ENCODE measurements at places on chromosomes 4 and X.

- DNase-seq = no peak
Measured at GRCh38 chr4:1812720-1813119, 19.6 kb downstream of the FGFR3 start.

GRCh38 chr4:183876268-183876934, 28.7 kb upstream of the STOX2 start:
- no peak for DNase-seq

DNA sequence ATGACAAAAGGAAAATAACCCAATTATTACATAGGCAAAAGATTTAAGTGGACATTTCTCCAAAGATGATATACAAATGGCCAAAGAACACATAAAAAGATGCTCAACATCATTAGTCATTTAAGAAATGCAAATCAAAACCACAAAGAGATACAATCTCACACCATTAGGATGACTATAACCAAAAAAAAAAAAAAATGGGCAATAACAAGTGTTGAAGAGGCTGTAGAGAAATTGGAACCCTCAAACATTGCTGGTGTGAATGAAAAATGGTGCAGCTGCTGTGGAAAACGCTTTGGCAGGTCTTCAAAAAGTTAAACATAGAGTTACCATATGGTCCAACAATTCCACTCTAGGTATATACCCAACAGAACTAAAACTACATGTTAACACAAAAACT, 5.6 kb upstream of the PRDX4 start:
- DNase-seq = no peak

DNA sequence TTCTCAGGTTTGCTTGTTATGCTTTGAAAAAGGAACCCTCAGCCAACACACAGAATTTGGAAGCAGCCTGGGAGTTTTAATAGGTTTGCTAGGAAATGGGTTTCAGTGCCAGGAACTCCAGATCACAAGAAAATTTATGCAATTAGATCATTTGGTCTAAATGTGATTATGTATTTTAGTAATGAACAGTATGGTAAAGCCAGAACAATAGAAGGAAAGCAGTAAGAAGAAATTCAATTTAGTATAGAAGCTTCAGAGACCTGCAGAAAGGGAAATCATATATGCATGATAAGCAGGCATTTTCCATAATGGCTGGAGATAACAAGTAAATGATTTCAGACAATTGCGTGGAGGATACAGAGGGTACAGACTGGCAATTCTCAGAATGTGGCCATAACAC, 184.7 kb downstream of the KCNIP4 start:
- no peak for DNase-seq

GRCh38 chrX:23819385-23820234, 36.6 kb downstream of the SAT1 start:
- no peak for DNase-seq

GRCh38 chrX:113305496-113305895, 464.9 kb upstream of the AMOT start:
- DNase-seq = no peak

GRCh38 chr4:176611951-176612350, 180.8 kb downstream of the VEGFC start:
- DNase-seq = no peak

DNA sequence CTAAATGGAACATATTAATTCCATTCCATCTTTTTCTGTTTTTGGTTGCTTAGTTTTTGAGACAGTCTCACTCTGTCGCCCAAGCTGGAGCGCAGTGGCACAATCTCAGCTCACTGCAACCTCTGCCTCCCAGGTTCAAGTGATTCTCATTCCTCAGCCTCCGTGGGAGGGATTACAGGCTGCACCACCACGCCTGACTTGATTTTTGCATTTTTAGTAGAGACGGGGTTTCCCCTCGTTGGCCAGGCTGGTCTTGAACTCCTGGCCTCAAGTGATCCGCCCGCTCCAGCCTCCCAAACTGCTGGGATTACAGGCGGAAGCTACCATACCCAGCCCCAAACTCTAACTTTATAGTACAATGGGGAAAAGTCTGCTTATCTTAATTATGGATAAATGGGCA, 11.2 kb downstream of the HNRNPD start:
- DNase-seq = no peak

- no peak for DNase-seq
Measured at GRCh38 chrX:35680940-35681346, 117.2 kb upstream of the MAGEB16 start.

DNA sequence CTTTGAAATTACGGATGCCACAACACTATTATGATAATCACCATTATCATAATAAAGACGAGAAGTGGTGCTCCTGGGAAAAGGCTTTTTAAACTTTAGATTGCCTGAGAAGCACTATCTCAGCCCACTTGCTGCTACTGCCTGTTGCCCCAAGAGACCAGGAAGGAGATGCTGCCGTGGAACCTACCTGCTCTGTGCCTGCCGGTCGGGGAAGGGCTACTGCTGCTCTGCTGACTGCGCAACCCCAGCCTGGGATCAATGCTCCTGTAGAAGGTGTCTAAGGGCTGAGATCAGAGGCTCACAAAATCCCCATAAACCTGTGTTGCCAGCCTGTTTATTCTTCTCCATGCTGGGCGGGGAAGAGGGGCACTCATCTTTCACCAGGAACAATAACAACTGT, 145.3 kb upstream of the VCX3B start:
- DNase-seq = no peak

- DNase-seq = no peak
Measured at GRCh38 chr4:115790812-115791211, 677.4 kb upstream of the NDST4 start.

DNA sequence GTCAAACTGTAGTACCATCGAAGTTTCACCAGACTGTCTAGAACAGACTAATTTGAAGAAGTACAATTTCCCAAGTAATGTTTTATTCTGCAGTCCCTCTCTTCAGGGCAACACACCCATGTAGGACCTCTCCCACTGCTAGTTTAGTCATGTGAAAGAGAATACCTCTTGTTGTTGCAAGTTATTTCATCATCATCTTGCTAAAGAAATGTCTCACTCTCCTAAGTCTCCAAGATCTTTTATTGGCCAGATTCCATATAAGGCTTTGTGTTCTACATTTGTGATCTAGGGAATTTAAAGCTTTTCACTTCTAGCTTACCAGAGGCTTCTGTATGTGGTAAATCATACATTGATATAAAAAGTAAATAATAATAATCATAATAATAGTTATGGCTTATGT, 745.3 kb upstream of the MAGEB2 start:
- DNase-seq = no peak

DNA sequence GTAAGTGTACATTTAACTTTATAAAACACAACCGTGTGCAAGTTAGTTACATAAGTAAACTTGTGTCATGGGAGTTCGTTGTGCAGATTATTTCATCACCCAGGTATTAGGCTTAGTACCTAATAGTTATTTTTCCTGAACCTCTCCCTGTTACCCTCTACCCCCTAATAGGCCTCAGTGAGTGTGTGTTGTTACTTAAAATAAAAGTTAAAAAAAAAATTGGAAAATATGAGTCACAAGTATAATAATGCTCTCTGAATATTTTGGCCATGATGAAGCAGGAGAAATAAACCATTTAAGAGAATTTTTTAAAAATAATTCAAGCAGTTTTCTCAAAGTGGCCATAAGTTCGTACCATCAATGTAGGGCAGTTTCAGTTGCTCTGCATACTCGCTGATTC, 105.1 kb upstream of the GRID2 start:
- no peak for DNase-seq

DNA sequence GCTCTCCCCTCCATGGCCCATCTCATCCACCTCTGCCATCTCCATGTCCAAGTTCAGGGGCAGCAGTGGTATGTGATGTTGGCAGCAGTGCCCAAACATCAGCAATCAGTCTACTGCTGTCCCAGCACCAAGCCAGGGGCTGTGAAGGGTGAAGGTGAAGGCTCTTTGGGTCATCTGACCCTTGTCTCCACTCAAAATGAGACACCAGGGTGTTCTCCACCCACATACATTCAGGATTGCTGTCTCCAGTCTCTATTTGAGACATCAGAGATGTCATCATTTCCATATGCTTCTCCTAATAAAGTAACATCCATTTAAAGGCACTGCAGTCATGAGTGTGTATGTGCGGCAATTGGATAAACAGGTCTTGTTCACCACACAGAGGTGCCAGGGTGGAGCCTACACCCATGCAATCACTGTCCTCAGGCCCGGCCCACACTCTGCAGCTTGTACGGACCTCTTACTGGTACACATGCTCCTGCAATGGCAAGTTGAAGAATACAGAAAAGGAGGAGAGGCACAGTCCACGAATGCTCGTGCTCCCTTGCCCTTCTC, 22.2 kb downstream of the MAML3 start:
- no peak for DNase-seq

- no peak for DNase-seq
Measured at GRCh38 chr4:24935856-24936255, 23.0 kb upstream of the CCDC149 start.

GRCh38 chr4:112818594-112818965, 181.6 kb downstream of the LARP7 start:
- no peak for DNase-seq

- no peak for DNase-seq
Measured at GRCh38 chr4:26467724-26468123, 22.6 kb downstream of the CCKAR start.

DNA sequence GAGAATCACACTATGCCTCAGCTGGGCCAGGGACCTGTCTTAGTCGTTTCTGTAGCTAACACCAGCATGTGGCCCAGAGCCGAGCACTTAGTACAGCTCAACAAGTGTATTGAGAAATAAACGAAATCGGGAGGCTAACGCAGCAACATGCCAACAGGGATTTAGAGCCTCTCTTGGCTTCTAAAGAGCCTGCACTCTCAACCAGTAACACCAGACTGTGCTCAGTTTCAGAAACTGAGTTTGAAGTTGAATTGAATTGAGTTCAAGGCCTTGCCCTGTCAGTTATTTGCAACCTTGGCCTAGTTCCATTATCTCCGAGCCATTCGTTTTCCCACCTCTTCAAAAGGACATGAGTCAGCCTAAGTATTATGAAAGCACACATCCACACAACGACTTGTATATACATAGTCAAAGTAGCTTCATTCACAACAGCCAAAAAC, 71.3 kb upstream of the LDB2 start:
- no peak for DNase-seq

- peak; percentile 68 for DNase-seq
Measured at GRCh38 chr4:13920111-13920875, 292.8 kb upstream of the BOD1L1 start.

GRCh38 chrX:43000121-43000520, 222.2 kb upstream of the PPP1R2C start:
- DNase-seq = no peak

GRCh38 chr4:125734504-125734903, 419.7 kb downstream of the FAT4 start:
- no peak for DNase-seq

- no peak for DNase-seq
Measured at GRCh38 chr4:7779432-7779768, 160.3 kb downstream of the AFAP1 start.

GRCh38 chrX:28599957-28600356, 12.7 kb downstream of the IL1RAPL1 start:
- no peak for DNase-seq

DNA sequence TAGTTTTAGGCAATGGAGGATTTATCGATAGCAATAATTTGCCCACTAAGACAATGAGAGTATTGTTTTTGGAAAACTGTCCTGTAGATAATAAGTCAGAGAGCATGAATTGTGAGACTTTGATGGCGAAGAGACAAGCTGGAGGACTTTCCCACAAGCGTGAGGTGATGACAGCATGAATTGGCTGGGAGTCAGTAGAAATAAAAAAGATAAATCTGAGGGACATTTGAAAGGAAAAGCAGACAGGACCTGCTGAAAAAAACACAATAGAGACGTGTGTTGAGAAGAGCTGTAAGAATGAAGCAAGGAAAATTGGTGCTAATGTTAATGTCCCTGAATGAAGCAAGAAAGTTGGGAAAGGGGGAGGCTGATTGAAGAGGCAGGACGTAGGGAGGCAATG, 233.5 kb downstream of the DCTD start:
- no peak for DNase-seq

GRCh38 chrX:24305905-24306304, 8.0 kb downstream of the SUPT20HL2 start:
- no peak for DNase-seq

GRCh38 chr4:3313139-3313538, 20.3 kb downstream of the RGS12 start:
- DNase-seq = no peak

GRCh38 chr4:108850219-108850649, 87.4 kb upstream of the ETNPPL start:
- DNase-seq = no peak

All from nucleus accumbens (tissue), 56 donors.